ENCODE measurements at places on chromosomes 5 and 9.

DNA sequence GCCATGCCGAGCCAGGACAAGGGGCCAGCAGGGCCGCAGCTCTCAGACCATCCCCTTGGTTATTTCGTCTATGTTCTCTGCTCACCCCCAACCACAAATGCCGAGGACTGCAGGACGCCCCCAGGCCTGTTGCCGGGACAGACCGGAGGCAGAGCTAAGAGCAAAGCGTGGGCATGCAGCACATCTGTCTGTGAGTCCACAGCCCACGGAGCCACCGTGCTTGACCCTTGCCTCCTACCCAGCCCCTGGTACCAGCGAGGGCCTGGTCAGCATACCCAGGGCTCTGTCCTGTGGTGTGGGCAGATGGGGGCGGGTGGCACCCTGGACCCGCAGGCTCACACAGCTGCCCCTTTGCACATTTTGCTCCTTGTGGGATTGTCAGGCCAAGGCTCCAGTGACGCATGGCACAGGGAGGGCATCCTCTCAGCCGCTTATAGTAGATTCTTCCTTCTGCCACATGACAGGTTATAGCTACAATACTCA is 4.7 kb downstream of the BRD3 start:
- no peak for DNase-seq

DNA sequence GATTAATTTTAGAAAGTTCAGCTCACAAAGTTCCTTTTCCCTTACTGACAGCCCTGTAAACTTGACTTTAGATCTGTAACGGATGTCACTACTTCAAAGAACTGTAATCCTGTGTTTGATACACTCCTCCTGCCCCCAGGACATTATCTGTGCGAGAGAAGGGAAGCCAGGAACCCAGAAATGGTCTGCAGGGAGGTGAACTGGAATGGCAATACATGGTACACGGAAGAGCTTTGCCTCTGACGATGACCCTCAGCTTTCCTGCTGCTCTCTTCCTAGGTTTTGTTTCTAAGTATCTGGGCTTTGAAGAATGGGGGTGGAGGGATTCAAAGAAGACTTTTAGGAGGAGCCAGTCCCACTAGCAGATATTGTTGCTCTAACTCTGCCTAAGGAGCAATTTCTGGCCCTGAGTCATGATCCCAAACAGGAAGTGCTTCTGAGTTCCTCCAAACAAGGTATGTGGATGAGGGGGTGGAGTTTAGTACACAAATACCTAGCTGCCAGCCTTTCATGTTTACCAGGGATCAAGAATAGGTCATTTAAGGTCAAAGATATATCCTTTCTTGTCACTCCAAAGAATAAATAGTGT is 43.4 kb upstream of the TMC1 start:
- DNase-seq = peak; percentile 93

GRCh38 chr9:131799177-131799823 is 59.4 kb upstream of the RAPGEF1 start:
- DNase-seq = peak; percentile 64

- no peak for DNase-seq
These were observed 32.7 kb upstream of the SLCO6A1 start for GRCh38 chr5:102531506-102531905.

DNA sequence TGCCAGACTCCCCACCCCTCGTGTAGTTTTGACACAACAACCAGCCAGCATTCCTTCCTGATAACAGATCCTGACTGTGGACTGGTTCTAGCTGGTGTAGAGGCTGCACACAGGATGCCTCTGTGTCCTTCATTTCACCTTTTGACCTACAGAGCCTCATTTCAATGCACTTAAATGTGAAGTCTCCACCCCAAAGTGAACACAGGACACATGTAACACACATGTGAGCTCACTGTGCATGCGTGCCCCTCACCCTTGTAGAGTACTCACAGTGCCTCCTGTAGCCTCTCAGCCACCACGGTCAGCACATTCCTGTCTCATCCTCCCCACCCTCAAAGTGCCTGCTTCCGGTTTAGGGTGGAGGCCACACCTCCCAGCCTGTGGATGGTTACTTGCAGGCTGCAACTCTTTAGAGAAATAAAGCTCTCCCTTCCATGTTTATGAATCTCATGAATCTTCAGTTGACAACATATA is 11.6 kb upstream of the NKD2 start:
- no peak for DNase-seq

GRCh38 chr5:9500193-9500592 is 45.7 kb downstream of the SEMA5A start:
- DNase-seq = no peak

DNA sequence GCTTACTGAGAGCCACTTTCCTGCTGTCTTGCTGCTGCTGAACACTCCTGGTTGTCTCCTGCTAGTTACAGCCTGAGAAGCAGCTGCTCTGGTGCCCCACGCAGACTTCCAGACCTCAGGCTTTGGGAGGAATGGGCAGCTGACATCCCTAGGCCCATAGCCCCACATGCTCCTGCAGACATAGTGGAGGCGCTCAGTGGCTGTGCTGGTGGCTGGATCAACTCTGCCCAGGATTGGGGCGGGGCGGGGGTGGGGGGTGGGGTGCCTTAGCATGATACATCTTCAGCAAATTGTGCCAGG is 93.9 kb downstream of the DAB2IP start:
- DNase-seq = no peak

- DNase-seq = no peak
These were observed 356.9 kb upstream of the WWC1 start for GRCh38 chr5:167934551-167934971.

DNA sequence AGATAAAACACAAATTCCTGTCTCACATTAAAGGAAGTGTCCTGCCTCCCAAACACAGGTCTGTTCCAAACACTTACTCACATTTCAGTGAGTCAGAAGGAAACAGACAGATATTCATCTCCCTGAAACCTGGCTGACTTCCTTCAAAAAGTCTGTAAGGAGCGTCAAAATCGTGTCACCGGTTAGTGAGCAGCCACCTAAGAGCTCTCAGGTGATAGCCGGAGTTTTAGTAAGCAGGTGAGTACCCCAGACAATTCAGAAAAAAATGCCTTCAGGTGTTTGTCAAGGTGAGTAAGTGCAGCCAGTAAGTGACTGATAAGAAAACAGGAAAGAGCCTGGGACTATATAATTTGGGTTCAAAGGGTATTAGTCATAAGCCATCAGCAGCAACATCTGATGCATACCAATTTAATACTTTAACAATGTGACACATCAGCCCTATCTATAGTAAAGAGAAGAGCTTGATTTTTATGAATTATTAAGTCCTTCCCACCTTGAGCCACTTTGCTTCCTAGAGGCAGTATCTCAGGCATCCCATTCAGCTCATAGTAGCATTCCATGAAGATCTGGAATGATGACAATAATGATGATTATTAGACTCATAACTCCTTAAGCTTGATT is 1.3 kb upstream of the ITGA2 start:
- peak; percentile 78 for DNase-seq

Data from HT-29 (cell line).